ENCODE measurements at places on chromosomes 11 and 22. TPM values are rescaled to one million over a fixed set of nuclear protein-coding genes. Genes with fewer than 3 reads are reported as not detected.
A peak's percentile ranks its signal among the peaks of the same experiment; 100 is the strongest.

Gene BACE1
- 33.4 TPM for total RNA-seq

Gene CDC42EP1
- total RNA-seq = 30.3 TPM

Gene SMARCB1
- 55.2 TPM for total RNA-seq

Gene PRAME
- total RNA-seq = not detected

Gene CASTOR1
- total RNA-seq = 4.9 TPM

- no peak for DNase-seq
These were observed at the start of gene CD81 for GRCh38 chr11:2376751-2377451. Gene CD81 (plus strand): TSS chr11:2377310. CDS start chr11:2377550, 240 bp downstream.

DNA sequence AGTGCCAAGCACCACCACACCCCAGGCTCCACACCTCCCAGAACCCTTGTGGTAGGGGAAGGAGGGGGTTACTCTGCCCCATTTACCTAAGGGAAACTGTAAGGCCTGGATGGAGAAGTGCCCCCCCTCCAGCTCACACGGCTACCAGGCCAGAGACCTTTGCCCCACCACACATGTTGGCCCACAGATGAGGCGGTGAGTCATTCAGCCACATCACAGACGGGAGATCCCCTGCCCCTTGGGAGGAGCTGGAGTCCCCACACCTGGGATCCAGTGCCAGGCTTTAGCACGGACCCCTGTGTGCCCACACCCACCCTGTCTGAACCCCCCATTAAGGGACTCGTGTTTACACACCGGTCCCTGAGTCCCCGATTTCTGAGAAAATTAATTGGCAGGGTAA, 24.9 kb downstream of the CDKN1C start:
- DNase-seq = no peak

- DNase-seq = no peak
These were observed 10.3 kb upstream of the POLA2 start for GRCh38 chr11:65251476-65251875.

- DNase-seq = peak; percentile 49
These were observed 5.2 kb upstream of the LIF start for GRCh38 chr22:30251711-30252110.

- DNase-seq = peak; percentile 43
These were observed 5.3 kb downstream of the CASP12 start for GRCh38 chr11:104892723-104893511.

GRCh38 chr11:34311126-34311525, 46.7 kb downstream of the ABTB2 start:
- no peak for DNase-seq

GRCh38 chr11:20672575-20672974, 3.2 kb downstream of the NELL1 start:
- DNase-seq = peak; percentile 4

- peak; percentile 73 for DNase-seq
These were observed 51.7 kb downstream of the PITPNB start for GRCh38 chr22:27867085-27867952.

GRCh38 chr22:43128116-43128515, 15.1 kb downstream of the MCAT start:
- DNase-seq = no peak

- peak; percentile 85 for DNase-seq
These were observed 722 bp downstream of the IFITM10 start for GRCh38 chr11:1749395-1750351.
